ENCODE measurements at places on chromosomes 3 and 15. TPM values are rescaled to one million over a fixed set of nuclear protein-coding genes. Genes with fewer than 3 reads are reported as not detected.

- H3K27me3 ChIP-seq: no peaks in the 10 kb centered on the region
- DNase-seq: no peak
- H3K4me3 ChIP-seq: no peak overlapping the region
- no peak overlapping the region for H3K27ac ChIP-seq
- no peaks in the 10 kb centered on the region for H3K36me3 ChIP-seq
These were observed 21.6 kb upstream of the RGMA start for GRCh38 chr15:93110502-93111040.

GRCh38 chr15:83698294-83698693, 44.4 kb downstream of the ADAMTSL3 start:
- no peaks in the 10 kb centered on the region for H3K36me3 ChIP-seq
- peaks cover 18% of the 10 kb centered on the region for H3K4me1 ChIP-seq
- H3K4me3 ChIP-seq: no peak overlapping the region
- no peak for DNase-seq
- H3K27me3 ChIP-seq: no peaks in the 10 kb centered on the region

GRCh38 chr15:65327651-65328393, 23.3 kb downstream of the RNU5B-1 start:
- DNase-seq: no peak
- no peak overlapping the region for H3K4me3 ChIP-seq
- H3K36me3 ChIP-seq: no peaks in the 10 kb centered on the region
- H3K27ac ChIP-seq: no peak overlapping the region
- peaks cover 4% of the 10 kb centered on the region for H3K4me1 ChIP-seq

DNA sequence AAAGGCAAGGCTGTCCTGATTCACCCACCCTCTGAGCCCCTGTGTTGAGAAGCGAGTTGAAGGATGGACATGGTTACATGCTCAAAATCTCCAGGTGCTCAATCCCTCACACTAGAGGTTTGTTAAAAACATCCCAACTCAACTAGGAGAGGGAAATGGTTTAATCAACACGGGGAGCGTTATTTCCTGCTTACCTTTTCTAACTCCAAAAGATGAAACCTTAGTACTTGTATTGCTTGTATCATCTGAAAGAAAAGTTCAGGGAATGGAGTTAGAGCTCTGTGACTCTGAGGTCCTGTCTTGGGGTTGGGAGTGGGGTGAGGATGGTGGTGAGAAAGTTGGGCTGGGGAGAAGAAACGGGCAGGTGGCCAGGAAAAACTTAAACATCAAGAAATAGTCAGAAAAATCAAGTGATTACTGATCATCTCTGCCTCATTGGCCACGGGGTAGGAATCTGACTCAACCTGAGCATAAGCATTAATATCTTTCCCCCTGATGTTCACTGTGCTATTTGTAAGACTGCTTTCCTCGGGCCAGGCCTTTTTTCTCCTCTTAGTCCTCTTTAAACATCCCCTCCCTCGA, 5.9 kb downstream of the MEIS2 start:
- H3K4me1 ChIP-seq: peaks cover 38% of the 10 kb centered on the region
- peak overlapping the region; percentile 15 for H3K4me3 ChIP-seq

- no peaks in the 10 kb centered on the region for H3K36me3 ChIP-seq
- H3K27me3 ChIP-seq: peaks cover under 1% of the 10 kb centered on the region
- DNase-seq: no peak
- H3K4me3 ChIP-seq: no peak overlapping the region
- no peak overlapping the region for H3K27ac ChIP-seq
- peaks cover 7% of the 10 kb centered on the region for H3K4me1 ChIP-seq
These were observed 64.8 kb downstream of the SAMMSON start for GRCh38 chr3:70064194-70064779.

CCR9 gene
- total RNA-seq: not detected

GPR27 gene
- total RNA-seq: 2.0 TPM

DNA sequence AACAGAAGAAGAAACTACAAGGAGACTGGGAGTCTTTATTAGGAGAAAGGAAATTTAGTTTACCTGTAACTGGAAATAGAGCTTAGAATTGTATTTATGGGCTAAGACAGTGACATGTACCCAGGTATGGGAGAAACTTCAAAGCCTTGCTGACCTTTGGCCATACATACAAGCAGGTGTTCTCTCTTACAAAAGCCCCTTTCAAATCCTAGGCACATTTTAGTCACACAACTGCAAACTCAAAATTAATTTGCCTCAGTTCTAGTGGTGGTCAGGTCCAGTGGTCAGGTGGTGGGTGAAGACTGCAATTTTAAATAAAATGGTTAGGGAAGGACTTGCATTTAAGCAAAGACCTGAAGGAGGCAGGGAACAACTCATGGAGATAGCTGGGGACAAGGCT, 30.4 kb downstream of the GATM start:
- no peaks in the 10 kb centered on the region for H3K36me3 ChIP-seq
- H3K27me3 ChIP-seq: no peaks in the 10 kb centered on the region
- H3K27ac ChIP-seq: no peak overlapping the region
- H3K4me1 ChIP-seq: no peaks in the 10 kb centered on the region

- peaks cover 2% of the 10 kb centered on the region for H3K36me3 ChIP-seq
- H3K27ac ChIP-seq: peak overlapping the region; percentile 58
- peaks cover 9% of the 10 kb centered on the region for H3K4me1 ChIP-seq
These were observed 1.2 kb downstream of the YEATS2 start for GRCh38 chr3:183698756-183699155.

GOLGA8R gene
- total RNA-seq: 1.6 TPM

ZNF106 gene
- 69.6 TPM for total RNA-seq

AGBL1 gene
- not detected for total RNA-seq

LRRN1 gene
- 17.4 TPM for total RNA-seq

HHATL gene
- total RNA-seq: not detected

- H3K4me3 ChIP-seq: no peak overlapping the region
- H3K27ac ChIP-seq: no peak overlapping the region
- DNase-seq: no peak
- no peaks in the 10 kb centered on the region for H3K36me3 ChIP-seq
- no peaks in the 10 kb centered on the region for H3K27me3 ChIP-seq
These were observed 142.3 kb downstream of the VPS8 start for GRCh38 chr3:184954251-184954650.

DNA sequence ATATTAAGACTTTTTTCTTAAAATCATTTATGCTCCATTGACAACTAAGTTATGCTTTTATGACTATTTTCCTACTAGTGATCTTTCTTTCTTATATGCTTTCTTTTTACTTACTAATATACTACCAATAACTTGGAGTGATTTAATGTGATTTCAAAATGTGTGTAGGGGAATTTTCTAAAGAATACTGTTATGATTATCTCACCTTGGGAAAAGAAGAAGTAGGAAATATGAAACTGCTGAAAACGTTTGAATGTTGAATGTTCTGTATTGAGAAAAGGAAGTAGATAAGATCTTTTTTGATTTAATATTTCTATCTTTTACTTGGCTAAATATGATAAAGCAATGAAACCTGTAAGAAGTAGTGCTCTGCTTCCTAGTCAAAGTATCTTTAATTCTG, 7.8 kb upstream of the CD200R1 start:
- DNase-seq: no peak
- no peak overlapping the region for H3K27ac ChIP-seq
- no peak overlapping the region for H3K4me3 ChIP-seq
- H3K36me3 ChIP-seq: no peaks in the 10 kb centered on the region

DNA sequence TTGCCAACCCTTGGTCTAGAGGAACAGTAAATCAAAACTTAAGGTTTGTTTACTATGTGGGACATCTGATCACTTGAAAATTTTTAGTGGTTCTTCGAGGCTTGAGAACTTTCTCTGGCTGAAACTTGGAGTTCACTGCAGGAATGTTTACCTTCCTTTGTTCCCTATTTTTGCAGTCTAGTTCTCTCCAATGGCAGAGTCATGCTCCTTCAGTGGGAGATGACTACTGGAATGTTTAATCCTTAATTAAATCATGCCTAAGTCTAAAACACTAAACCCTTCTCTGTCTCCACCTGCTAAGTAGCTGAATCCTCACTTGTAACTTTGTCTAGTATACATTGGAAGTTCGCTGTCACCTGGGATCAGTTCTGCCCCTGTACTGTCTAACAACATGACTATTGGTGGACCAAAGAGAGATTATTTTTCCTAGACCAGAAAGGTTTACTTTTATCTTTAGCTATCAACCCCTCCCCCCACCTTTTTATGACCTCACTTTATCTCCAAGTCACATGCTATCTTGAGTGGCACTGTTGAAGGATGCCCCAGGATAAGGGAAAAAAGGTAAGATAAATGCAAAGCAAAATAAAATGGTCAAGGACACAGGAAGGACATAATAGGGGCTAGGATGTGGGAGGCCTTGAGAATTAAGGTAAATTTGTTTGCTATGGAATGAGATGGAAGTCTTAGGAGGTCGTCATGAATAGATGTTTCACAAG, 1.2 kb upstream of the ZNF609 start:
- H3K4me3 ChIP-seq: no peak overlapping the region
- H3K4me1 ChIP-seq: peaks cover 26% of the 10 kb centered on the region
- H3K27ac ChIP-seq: no peak overlapping the region
- peaks cover 13% of the 10 kb centered on the region for H3K36me3 ChIP-seq
- H3K27me3 ChIP-seq: no peaks in the 10 kb centered on the region
- no peak for DNase-seq

GRCh38 chr3:189517981-189518380, 113.2 kb upstream of the TP63 start:
- no peak overlapping the region for H3K4me3 ChIP-seq
- no peak for DNase-seq
- no peak overlapping the region for H3K27ac ChIP-seq
- H3K4me1 ChIP-seq: no peaks in the 10 kb centered on the region

CHRFAM7A gene
- total RNA-seq: 1.8 TPM

GRCh38 chr15:79339588-79340314, 28.8 kb downstream of the TMED3 start:
- H3K4me3 ChIP-seq: no peak overlapping the region
- no peaks in the 10 kb centered on the region for H3K27me3 ChIP-seq
- peak; percentile 23 for DNase-seq
- no peak overlapping the region for H3K27ac ChIP-seq

GRCh38 chr3:185205865-185206264, 48.0 kb downstream of the EHHADH start:
- no peak overlapping the region for H3K27ac ChIP-seq
- H3K27me3 ChIP-seq: no peaks in the 10 kb centered on the region
- no peak overlapping the region for H3K4me3 ChIP-seq
- no peak for DNase-seq
- H3K36me3 ChIP-seq: no peaks in the 10 kb centered on the region

- no peak overlapping the region for H3K4me3 ChIP-seq
- H3K4me1 ChIP-seq: no peaks in the 10 kb centered on the region
These were observed 725.9 kb downstream of the TUSC7 start for GRCh38 chr3:117435506-117435905.

DNA sequence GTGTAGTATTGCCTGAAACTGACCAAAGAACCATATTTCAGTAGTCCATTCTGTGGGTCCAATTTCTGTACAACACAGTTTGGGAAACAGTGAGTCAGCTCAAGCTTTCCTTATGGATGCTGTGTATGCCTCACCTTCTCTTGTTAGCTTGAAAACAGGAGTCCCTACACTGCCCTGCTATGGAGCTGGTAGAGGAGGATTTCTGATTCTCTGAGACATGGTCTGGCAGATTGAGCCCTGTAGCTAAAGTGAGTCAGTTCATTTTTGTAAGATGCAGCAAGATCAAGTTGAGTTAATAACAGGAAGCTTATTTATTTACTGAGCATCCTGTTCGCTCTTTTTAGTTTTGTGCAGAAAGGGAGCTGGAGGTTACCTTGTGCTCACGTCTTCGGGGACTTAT, 424.1 kb upstream of the RBMS3 start:
- no peak overlapping the region for H3K27ac ChIP-seq
- no peaks in the 10 kb centered on the region for H3K4me1 ChIP-seq
- H3K36me3 ChIP-seq: no peaks in the 10 kb centered on the region
- no peaks in the 10 kb centered on the region for H3K27me3 ChIP-seq
- no peak overlapping the region for H3K4me3 ChIP-seq
- DNase-seq: no peak

GRCh38 chr3:102980355-102980696, 545.5 kb downstream of the ZPLD1 start:
- no peaks in the 10 kb centered on the region for H3K36me3 ChIP-seq
- no peak overlapping the region for H3K4me3 ChIP-seq
- DNase-seq: no peak
- peak overlapping the region; percentile 90 for H3K27ac ChIP-seq

DNA sequence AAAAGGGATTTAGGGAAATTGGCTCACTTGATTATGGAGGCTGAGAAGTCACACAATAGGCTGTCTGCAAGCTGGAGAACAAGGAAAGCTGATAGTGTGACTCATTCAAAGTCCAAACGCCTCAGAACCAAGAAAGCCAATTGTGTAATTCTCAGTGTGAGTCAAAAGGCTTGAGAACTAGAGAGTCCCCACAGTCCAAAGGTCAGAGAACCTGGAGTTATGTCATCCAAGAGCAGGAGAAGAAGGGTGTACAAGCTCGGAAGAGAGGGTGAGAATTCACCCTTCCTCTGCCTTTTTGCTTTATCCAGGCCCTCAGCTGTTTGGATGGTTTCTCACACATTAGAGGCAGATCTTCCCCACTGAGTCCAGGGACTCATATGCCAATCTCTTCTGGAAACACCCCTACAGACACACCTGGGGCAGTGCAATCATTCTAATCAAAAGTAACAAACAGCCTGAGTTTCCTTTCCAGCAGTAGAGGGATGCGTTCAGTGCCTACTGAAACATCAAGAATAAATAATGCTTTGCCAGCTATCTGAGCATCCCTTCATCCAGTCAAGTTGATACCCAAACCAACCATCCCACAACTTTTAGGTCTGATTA, 271.5 kb downstream of the SATB1 start:
- no peaks in the 10 kb centered on the region for H3K36me3 ChIP-seq
- peaks cover 6% of the 10 kb centered on the region for H3K4me1 ChIP-seq
- no peak overlapping the region for H3K27ac ChIP-seq
- peak; percentile 77 for DNase-seq

ZKSCAN7 gene
- 5.7 TPM for total RNA-seq

IL17RE gene
- 3.7 TPM for total RNA-seq

C3orf22 gene
- not detected for total RNA-seq

GRCh38 chr15:58466566-58466965, 34.8 kb downstream of the LIPC start:
- peaks cover 16% of the 10 kb centered on the region for H3K4me1 ChIP-seq
- H3K27ac ChIP-seq: no peak overlapping the region
- DNase-seq: no peak
- no peak overlapping the region for H3K4me3 ChIP-seq

SH3GL3 gene
- 2.7 TPM for total RNA-seq
